ENCODE measurements at places on chromosomes 7 and 10.

GRCh38 chr10:660413-660969, 29.0 kb downstream of the DIP2C start:
- DNase-seq = no peak

- no peak for DNase-seq
These were observed 170.8 kb downstream of the RNF216 start for GRCh38 chr7:5610500-5611186.

- DNase-seq = peak; percentile 36
These were observed 250.9 kb upstream of the MKLN1 start for GRCh38 chr7:131076711-131077181.

DNA sequence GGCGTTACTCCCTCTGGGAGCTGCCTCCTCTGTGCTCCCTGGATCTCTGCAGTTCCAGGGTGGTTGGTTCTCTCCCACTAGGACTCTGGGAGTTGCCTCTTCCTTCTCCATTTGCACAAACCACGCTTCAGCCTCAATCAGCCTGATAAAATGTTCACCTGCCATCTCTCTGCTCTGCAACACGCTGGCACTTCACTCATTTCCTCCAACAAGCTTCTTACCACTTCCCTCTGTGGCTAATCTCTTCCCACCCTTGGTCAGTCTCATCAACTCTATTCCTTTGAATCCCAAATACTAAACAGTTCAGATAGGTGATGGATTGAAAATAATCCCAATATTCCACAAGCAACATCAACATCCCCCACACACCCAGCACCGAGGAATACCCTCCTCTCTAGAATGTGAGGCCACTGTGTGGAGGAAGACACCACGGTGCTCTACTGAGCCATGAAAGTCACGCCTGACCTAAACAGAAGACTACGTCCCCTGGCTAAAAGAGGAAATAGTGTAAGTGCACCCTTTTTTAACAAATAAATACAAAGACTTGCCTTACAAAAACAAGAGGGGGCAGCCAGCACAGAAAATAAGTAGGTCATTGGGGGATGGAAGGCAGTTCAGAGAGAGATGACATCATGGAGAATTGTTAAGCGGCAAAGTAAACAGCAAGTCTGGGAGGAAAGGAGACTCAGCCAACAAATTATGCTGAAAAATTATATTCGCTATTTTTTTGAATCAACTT, 1.9 kb upstream of the FAM170B start:
- no peak for DNase-seq

- DNase-seq = no peak
These were observed 28.9 kb upstream of the PCGF5 start for GRCh38 chr10:91191584-91191919.

GRCh38 chr7:16785846-16786245, 19.0 kb downstream of the AGR2 start:
- DNase-seq = no peak

GRCh38 chr7:116614499-116615262, 57.3 kb upstream of the MET start:
- DNase-seq = no peak

- DNase-seq = no peak
These were observed 274.3 kb downstream of the PRKG1 start for GRCh38 chr10:51348622-51349021.

GRCh38 chr10:78899996-78900714, 168.6 kb upstream of the ZMIZ1 start:
- no peak for DNase-seq

DNA sequence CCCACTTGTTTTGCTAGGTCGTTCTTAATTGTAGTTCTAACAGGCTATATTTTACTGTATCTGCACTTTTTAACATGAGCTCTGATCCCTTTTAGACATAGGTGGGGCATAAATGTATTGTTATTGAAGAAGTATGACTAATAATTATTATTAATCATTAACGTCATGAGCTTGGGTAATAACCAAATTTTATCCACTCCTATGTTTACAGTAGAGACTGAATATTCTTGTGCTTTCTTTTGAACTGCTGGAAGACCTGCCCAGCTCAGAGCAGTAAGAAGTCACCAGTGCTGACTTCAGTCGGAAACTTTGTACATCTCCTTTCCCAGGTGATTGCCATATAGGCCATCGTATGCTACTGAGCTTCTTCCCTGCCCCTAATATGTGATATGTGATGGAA, 18.7 kb downstream of the PKD2L1 start:
- no peak for DNase-seq

- DNase-seq = no peak
These were observed 173.3 kb downstream of the SLIT1 start for GRCh38 chr10:97012470-97012869.

GRCh38 chr7:54978364-54979116, 40.3 kb upstream of the EGFR start:
- no peak for DNase-seq

- no peak for DNase-seq
These were observed 120.1 kb downstream of the SVOPL start for GRCh38 chr7:138581065-138581464.

- DNase-seq = no peak
These were observed 41.1 kb upstream of the FAM133B start for GRCh38 chr7:92631067-92631849.

DNA sequence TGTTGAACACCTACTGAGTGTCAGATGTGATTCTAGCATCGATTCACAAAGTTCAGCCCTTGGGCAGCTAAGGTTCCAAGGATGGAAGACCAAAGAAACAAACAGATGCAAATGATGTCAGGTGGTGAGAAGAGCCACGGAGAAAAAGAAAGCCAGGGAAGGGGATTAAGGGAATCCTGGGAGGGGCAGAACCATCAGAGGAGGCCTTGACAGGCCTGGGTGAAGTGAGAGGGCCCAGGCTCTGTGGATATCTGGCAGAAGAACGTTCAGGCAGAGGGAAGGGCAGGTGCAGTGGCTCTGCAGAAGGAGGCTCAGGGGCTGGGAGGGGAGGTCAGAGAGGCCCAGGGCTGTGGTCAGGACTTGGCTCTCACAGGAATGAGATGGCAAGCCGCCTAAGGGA, 90.4 kb downstream of the C10orf105 start:
- no peak for DNase-seq

GRCh38 chr10:22693371-22693784, 21.0 kb downstream of the PIP4K2A start:
- DNase-seq = peak; percentile 53

- no peak for DNase-seq
These were observed 4.1 kb upstream of the RELN start for GRCh38 chr7:103993551-103993950.

- peak; percentile 35 for DNase-seq
These were observed 128.0 kb downstream of the MBL2 start for GRCh38 chr10:52644373-52645186.

- DNase-seq = peak; percentile 24
These were observed 264.2 kb upstream of the SLC26A5 start for GRCh38 chr7:103710247-103710646.

GRCh38 chr10:103238506-103239252, 7.0 kb upstream of the RPEL1 start:
- DNase-seq = peak; percentile 49

GRCh38 chr10:91880310-91880709, 29.0 kb downstream of the FGFBP3 start:
- peak; percentile 81 for DNase-seq

GRCh38 chr10:50566150-50566549, 57.6 kb downstream of the SGMS1 start:
- no peak for DNase-seq

DNA sequence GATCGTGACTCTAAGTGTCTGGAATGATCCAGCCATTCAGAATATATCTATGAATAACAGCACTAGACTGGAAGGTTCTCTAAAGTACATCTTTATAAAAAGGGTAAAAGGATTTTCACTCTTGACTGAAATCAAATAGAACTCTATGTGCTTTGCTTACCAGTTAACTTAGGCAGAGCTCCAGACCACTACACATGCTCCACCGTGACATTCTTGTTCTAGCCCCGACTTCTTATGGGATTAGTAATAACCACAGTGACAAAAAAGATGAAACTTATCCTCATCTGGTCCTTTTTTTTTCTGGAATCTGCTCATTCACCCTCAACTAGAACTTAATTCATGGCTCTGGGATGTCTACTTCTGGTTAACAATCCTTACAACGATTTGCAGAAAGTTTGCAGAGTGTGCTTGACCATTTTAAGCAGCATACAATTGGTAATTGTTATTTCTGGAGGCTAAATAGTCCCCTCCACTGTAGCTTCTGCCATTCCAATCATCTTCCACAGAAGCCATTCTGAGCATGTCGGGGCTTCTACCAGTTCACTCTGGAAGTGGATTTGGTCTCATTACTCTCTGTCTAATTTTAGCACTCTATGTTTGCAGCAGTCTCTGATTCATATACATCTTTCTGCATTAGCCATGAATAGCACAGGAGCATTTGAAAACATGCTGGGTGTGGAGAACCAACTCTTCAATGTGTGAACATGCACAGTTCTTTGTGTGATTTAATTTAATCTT, 163.7 kb upstream of the CDC14C start:
- DNase-seq = peak; percentile 6

DNA sequence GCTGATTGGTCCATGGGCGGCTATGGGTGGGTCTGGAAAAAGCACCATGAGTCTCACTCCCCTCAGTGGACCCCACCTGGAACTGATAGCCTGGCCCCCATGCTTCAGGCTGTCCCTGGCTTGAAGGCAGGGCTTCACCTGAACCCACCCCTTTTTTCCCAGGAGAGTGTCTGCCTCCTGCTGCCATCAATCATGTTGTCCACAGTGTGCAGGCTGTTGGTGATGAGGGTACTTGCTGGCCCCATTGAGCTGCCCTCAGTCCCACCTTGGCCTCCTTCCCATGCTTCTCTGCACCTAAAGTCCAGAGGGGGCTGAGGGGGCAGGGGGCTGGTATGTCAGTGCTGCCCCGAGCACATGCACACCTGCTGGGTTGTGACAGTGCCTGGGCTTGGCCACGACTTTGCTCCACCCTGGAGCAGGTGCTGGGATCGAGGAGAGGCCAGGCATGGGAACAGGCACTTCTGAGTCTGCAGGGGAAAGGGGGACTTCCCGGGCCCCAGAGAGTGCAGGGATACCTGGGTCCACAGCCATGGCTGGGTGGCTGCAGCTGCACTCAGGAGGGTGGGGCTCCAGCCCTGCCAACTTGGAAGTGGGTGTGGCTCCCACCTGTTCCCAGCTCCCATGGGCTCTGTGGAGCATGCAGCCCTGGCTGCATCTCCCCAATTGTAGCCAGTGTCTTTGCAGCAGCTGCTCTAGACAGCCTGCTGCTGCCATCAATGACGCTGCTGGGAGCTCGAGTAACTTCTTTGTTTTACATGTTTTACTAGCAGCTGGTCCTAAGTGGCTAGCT, 56.9 kb downstream of the ADK start:
- no peak for DNase-seq

- no peak for DNase-seq
These were observed 16.4 kb upstream of the BHLHA15 start for GRCh38 chr7:98194672-98195457.

DNA sequence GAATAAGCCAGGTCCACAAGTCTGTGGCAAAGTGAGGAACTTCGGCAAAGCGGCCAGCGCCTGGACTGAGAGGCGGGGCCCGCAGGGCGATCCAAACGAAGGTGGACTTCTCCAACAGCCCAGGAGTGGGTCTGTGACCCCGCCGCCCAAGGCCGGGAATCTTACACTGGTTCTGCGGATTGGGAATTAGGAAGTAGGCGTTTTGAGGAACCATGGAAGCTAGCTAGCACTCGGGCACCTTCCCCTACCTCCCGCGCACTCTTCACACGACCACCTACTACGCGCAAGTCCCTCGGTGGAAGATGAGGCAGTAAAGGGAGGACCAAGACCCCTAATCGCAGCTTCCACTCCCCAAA, 570 bp upstream of the ARF5 start:
- no peak for DNase-seq

GRCh38 chr10:86261941-86262687, 104.5 kb downstream of the GRID1 start:
- DNase-seq = no peak

DNA sequence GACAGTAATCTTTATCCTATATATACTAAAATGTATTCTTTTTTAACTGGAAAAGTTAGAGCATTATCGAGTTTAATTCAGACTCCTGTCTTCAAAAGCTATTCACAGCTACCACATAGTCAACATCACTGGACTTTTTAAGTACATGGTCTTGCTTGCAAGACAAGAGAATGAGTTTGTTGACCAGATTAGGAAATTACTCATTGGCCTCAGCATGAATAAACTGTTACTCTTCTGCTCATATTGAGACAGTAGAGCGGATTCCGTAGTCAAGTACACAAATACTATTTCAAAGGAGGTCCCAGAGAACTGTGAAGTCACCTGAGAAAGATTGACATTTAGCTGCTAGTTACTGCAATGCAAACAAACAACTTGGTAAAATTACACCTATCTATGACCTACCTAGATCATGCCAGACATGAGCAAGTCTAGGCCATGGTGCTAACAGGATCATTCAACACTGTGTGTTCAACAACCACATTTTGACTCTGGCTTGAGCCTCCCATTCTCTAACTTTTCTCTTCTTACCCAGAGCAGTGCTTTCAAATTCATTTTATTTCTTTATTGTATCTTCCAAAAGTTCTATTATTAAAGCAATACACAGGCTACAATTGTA, 280.9 kb downstream of the NEBL start:
- DNase-seq = no peak

GRCh38 chr7:92586403-92586802, 3.8 kb downstream of the FAM133B start:
- no peak for DNase-seq

- peak; percentile 14 for DNase-seq
These were observed 29.1 kb upstream of the CABCOCO1 start for GRCh38 chr10:61633665-61634064.

GRCh38 chr10:70540789-70541360, 61.7 kb downstream of the PRF1 start:
- DNase-seq = no peak

GRCh38 chr7:121259826-121260225, 69.0 kb upstream of the WNT16 start:
- DNase-seq = no peak

GRCh38 chr10:84214612-84215235, 10.6 kb downstream of the LRIT2 start:
- peak; percentile 26 for DNase-seq

DNA sequence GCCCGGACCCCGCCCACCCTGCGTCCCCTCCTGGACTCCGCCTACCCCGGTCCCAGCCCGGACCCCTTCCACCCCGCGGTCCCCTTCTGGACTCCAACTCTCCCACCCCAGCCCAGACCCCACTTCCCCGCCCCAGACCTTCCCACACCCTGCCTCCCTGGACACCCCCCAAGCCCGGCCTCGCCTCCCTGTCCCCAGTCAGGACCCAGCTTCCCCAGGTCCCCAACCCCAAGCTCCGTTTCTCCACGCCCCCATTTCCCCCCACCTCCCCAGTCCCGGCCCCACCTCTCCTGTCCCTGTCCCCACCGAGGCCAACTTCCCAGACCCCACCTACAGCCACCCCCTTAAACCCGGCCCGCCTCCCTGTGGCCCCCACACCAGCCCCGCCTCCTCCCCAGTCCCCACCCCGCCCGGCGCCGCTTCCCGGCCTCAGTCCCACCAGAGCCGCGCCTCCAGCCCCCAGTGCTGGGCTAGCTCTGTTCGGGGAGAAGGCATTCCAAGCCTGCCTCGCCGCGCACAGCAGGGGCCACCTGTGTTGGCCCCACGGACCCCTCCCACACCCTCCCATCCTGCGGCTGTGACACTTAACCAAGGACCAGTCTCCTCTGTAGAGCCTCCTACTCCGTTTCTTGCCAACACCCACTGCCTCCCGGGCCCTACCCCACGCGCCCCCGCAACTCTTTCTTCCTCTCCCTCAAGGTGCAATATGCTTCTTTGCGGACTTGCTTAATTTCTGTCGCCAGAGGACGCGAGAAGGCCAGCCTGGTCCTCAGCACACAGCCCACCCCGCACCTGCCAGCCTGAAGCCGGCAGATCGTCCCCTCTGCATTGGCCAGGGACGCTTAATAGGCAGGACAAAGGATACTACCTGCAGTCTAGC, 736 bp upstream of the ITIH5 start:
- no peak for DNase-seq

GRCh38 chr10:12394241-12395033, 45.1 kb downstream of the CAMK1D start:
- DNase-seq = no peak

All from mammary epithelial cell (primary cell).